ENCODE measurements at places on chromosomes 5 and 9.

DNA sequence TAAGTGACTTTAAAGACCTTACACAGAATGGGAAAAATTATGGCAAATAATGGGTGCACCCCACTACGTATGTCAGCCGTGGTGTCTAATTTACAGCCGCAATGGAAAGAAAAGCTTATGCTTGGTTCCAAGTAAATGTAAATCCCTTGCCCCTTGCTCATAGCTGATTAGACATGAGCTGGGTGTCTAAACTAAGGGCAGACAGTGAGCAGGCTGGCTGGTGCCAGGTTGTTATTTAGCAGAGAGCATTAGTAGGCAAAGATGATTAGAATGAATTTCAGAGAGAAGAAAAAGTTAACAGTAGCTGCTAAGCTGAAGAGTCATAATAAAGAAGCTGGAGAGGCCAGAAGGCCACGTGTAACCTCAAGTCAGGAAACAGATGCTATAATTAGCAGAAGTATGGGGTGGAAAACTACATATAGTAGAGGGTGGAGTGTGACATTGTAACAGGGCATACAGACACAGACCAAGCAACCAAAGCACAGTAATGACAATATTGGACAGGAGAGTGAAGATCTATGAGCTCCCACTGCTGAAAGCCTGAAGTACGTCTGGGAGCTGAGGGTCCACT is 257.7 kb downstream of the MCTP1 start:
- peak; percentile 59 for DNase-seq

DNA sequence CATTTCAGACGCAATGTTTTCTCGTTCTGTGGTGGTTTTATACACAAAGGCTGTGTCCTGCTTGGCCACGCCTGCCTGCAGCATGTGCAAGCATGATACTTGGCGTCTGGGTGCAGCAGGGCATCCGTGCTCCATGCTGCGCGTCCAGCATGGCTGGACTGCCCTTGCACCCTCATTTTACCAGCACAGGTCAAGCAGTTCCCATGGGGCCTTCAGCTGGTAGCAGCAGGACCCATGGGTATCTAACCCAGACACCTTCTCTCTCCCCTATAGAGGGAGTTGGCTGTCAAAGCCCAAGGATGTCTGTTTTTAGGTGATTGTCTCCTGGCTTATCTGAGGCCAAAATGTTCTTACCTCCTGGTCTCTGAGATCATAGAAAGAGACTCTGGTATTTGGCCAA is 158.3 kb upstream of the PITX1 start:
- no peak for DNase-seq

GRCh38 chr9:99677281-99677680 is 144.4 kb upstream of the NR4A3 start:
- DNase-seq = peak; percentile 0

- no peak for DNase-seq
Measured at GRCh38 chr5:7540736-7541485, 145.0 kb downstream of the ADCY2 start.

DNA sequence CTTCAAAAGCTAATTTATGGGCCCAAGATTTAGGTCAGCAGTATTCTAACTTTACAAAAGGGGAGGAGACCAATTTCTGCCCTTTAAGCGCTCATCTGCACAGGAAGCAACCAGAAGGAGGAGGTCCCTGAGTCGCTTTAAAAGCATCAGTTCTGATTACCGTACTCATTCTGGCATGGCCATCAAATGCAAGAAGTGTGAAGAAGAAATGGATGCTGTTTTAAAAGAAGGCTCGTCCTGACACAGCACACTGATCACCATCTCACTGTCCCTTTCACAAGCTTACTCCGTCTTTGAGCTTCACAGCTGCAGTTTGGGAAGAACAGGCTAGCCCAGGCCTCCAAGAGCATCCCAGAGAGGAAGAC is 17.5 kb downstream of the ZNF608 start:
- DNase-seq = no peak

- no peak for DNase-seq
Measured at GRCh38 chr5:73415617-73416016, 33.0 kb downstream of the FOXD1 start.

- DNase-seq = peak; percentile 21
Measured at GRCh38 chr5:113776832-113777525, 263.5 kb downstream of the YTHDC2 start.

- no peak for DNase-seq
Measured at GRCh38 chr9:128499920-128500319, 4.6 kb upstream of the GLE1 start.

DNA sequence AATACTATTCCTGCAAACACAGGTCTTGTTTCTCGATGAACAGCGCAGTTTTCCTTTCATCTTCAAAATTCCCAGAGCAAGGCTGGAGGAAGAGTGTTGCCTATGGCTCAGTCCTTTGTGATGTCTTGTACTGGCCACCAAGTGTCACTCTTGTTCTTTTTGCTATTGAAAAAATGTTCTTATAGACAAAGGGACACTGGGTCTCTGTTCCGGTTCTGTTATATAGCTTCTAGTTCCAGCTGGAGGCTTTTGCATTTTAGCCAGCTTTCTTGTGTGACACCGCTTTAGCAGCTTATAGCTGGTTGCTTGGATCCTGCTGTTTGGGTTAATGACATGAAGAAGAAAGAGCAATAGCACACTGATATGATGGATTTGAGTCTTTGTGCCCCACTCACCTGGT is 343.7 kb upstream of the KCNN2 start:
- DNase-seq = peak; percentile 0

- DNase-seq = no peak
Measured at GRCh38 chr5:36162810-36163486, 11.0 kb downstream of the SKP2 start.

- DNase-seq = peak; percentile 26
Measured at GRCh38 chr5:136249678-136250266, 56.8 kb upstream of the SMIM32 start.

DNA sequence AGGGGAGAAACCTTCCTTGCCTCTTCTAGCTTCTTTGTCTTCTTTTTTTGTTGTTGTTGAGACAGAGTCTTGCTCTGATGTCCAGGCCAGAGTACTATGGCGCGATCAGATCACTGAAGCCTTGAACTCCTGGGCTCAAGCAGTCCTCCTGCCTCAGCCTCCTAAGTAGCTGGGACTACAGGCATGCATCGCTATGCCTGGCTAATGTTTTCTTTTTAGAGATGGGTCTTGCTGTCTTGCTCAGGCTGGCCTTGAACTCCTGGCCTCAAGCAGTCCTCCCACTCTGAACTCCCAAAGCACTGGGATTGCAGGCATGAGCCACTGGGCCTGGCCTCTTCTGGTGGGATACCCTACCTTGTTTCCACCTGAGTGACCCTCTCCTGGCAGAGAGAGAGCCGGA is 3.4 kb upstream of the PAXX start:
- no peak for DNase-seq

- DNase-seq = no peak
Measured at GRCh38 chr9:14434971-14435718, 121.2 kb upstream of the NFIB start.

DNA sequence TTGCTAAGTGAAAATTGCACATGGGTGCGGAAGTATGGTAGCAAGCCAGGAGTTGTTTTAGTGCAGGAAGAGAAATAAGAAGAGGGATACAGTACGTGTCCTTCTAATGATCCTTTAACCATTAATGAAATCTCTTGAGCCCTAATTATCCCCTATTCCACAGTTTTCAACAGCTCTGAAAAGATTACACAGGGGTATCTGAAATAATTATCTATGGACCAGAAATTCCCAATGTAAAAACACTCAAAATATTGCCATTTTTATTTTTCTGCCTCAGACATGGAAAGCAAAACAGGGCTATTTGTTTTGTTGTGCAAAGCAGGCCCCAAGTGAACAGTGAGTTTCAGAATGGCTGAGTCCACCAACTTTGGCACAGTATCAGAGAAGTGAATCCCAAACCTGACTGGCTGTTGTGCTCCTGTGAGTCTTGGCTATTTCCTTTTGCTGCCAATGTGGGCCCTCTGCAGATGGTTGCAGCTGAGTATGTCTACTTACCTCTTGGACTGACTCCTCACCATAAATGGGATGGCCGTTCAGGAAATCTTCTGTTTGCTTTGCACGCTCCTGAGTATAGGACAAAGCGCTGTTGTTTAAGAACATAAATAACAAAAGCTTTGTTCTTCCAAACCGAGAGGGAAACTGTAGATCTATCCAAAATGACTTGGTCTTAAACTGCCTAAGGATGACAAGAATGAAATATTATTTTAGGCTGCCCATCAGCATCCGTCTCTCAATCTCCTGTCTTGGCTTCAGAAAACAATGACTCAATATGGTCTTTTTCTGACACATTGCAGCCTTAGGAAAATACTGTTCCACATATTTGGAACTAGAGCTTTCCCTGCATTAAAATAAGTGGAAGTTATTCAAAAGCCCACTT is 204.1 kb downstream of the DEPDC1B start:
- DNase-seq = no peak

DNA sequence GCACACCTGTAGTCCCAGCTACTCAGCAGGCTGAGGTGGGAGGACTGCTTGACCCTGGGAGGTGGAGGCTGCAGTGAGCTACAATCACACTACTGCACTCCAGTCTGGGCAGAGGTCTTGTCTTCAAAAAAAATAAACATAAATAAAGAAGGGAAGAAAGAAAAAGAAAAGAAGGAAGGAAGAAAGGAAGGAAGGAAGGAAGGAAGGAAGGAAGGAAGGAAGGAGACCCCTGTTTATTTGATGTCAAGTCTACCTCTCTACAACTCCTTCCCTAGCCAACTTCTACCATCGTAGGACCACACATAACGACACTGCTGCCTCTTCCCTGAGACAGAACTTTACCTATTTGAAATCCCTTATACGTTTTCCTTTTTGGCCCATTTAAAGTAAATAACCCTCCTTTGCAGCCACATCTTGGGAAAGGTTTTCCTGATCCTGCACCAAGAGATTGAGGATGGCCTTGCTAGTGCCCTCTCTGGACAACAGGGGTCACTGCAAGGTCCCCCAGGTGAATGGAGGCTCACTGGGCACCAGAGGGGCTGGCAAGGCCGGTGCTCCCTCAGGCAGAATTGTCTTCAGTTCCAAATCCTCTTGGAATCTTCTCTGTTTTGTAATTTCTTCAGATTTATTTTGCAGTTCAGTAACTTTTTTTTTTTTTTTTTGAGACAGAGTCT is 10.5 kb downstream of the RPS14 start:
- no peak for DNase-seq

DNA sequence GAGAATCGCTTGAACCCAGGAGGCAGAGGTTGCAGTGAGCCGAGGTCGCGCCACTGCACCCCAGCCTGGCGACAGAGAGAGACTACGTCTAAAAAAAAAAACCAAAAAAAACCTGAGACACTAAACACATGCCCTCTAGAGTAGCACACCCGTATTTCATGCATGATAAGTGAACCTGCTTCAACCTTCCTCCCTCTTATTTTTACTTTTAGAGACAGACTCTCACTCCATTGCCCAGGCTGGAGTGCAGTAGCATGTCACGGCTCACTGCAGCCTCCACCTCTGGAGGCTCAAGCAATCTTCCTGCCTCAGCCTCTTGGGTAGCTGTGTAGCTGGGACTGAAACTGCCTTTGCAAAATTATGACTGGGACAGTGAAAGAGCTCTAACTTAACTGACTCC is 17.6 kb upstream of the NANS start:
- no peak for DNase-seq

DNA sequence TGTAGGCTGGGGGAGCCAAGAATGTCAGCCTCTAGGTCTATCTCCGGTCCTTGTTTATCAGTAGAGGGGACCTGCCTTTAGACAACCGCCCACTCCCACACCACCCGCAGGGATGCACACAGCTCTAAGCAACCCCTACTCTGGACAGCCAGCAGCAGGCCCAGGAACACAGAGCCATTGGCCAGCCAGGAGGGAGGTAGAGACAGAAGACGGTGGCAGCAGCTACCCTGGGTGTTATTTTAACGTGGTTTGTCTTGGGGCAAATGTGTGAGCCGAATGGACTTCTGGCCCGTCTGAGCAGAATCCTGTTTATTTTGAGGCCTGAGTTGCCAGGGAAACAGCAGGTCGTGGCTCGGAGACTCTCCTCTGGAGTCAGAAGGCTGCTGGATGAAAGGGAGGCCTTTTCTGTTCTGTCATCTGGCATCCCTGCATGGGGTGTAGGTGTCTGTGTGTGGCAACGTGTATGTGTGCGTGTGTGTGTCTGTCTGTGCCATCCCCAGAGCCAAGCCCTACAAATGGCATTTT is 382 bp upstream of the FGF1 start:
- DNase-seq = no peak

DNA sequence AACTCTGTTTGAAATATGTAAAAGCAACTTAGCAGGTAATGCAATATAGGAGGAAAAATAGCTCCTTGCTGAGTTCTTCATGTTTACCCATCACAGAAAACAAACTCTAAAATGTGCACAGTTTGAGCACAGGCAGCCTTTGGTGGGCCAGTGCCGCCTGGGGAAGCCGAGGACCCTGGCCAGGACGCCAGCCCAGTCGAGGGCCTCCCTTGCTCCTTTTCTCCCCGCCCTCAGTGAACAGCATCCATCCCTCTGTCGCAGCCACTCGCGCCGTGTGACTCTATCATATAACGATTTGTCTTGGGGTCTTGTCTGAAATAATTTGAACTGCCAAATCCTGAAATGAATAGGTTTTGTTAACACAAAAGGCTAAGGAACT is 286.7 kb upstream of the IRX4 start:
- DNase-seq = no peak
